ENCODE measurements at places on chromosomes 13 and 19.

GRCh38 chr13:109751477-109751876 lies 34.9 kb downstream of the IRS2 start:
- DNase-seq: no peak

GRCh38 chr19:43505186-43505456 lies 575 bp upstream of the PHLDB3 start:
- DNase-seq: no peak

DNA sequence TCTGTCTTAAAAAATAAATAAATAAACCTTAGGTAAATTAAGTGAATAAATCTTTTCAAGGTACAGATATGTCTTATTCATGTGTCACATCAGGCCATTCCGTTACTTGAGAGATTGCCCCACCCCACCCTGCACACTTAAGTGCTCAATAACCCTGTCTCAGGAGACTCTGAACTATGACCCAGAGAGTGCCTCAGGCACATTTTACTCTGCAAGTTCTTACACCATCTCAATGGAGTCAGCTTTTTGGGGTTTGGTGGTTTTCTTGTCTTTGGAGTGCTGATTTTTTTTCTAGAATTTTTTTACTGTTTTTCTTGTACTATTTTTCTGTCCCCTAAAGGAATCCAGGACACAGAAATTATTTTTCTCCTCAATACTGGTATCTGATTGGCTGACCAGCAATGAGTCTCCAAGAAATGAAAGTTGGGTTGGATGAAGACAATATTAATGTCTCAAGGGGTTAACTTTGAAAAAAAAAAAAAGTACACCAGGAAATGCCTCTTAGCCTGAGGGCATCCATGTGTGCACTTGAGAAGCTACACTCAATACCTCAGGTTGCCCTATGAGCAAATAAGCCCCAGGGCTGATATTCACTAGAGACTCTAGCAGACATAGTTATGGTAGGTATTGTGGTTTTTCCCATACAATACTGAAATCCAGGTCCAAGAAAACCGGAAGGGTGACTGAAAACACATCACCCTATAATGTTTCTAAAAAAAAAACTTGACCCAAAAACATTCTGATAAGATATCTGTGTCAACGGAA lies 114.6 kb upstream of the ZNF91 start:
- no peak for DNase-seq

GRCh38 chr13:114058051-114058867 lies 74.2 kb downstream of the RASA3 start:
- no peak for DNase-seq

GRCh38 chr13:33757713-33758112 lies 60.2 kb upstream of the RFC3 start:
- no peak for DNase-seq

DNA sequence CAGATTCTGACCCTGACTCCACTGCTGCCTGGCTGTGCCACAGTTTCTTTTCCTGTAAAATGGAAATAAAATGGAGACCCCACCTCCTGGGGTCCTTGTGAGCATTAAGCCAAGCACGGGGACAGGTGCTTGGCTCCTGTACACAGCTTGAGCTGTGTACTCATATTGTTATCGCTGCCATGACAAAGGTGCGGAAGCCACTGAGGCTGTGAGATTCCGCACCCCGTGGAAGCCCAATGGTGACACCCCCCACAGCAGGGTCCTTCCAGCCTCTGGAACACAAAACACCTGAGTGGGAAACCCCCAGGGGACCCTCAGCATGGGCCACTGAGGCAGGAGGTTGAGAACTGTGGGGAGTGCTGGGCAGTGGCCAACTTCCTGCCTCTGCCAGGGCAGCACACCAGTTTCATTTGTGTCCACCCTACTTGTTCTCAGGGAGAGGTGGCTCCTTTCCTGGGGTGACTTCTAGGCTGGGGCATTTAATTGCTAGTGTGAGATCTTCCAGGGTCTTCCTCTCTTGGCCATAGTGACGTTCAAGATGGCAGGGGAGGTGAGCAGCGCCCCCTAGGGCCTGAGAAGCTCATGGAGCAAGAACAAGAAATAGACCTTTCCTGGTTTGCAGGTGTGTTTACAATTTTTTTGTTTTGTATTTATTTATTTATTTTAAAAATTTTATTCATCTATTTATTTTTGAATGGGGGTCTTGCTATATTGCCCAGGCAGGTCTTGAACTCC lies 5.4 kb upstream of the JSRP1 start:
- DNase-seq: no peak

- no peak for DNase-seq
These were observed 17.1 kb upstream of the GPC5 start for GRCh38 chr13:91381371-91381770.

DNA sequence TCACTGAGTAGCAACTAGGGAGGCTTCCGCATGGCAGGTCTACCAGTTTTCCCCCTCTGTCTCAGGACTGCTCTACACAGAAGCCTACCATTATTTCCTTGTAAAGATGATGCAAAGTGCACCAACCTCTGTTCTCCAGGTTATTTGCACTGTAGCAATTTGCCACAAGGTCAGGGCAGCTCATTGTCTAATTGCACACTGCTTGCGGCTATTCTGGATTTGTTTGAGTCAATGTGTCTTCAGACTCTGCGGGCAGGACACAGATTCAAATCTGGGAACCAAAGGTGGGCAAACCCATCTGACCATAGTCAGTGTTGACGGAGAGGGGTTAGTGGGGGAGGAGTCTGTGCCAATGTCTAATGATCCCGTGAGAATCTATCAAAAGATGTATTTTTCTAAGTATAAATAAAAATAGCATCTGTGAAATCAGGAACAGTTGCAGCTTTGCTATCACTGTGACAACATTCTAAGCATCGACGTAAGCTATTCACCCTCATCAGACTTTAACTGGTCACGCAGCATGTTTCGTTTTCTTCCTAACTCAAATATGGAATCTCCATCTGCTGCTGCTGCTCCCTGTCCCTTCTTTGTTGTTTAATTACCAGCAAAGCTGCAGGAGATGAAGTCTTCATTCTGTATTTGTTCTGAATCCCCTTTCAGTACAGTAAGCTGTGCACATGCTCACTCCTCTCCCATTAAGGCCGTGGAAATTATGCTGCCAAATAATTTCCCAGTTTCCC lies 26.4 kb downstream of the CYSLTR2 start:
- DNase-seq: no peak

- no peak for DNase-seq
These were observed 36.6 kb downstream of the LHFPL6 start for GRCh38 chr13:39566216-39566869.

GRCh38 chr13:85093808-85094207 lies 705.4 kb downstream of the SLITRK6 start:
- peak; percentile 26 for DNase-seq

DNA sequence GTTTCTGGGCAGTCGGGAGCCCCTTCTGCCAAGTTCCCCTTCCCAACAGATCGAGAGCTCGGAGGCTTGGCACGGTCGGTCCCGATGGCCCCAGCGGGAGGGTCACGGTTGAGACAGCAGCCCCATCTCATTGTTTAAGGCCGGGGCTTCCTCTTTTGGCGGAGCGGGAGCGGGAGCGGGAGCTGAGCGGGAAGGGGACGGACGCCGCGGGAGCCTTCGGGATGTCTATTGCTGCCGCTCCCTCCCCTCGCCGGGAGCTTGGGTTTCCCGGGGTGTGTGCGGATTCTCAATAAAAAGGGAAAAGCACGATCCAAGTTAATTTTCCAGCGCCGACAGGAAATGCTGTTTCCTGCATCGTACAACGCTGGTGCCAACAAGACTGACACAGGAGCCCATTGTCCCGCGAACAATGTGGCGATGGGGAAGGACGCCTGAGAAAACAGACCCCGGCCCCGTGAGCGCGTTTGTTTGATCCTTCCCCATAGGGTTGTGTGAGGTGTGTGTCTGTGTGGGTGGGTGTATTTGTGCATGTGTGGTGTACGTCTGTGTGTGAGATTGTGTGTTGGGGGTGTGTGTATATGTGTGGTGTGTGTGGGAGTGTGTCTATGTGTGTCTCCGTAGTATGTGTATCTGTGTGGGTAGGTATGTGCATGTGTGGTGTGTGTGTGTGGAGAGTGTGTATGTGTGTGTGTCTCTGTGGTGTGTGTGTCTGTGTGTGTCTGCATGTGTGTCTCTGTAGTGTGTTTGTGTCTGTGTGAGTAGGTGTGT lies 36.3 kb upstream of the FLT1 start:
- DNase-seq: no peak

DNA sequence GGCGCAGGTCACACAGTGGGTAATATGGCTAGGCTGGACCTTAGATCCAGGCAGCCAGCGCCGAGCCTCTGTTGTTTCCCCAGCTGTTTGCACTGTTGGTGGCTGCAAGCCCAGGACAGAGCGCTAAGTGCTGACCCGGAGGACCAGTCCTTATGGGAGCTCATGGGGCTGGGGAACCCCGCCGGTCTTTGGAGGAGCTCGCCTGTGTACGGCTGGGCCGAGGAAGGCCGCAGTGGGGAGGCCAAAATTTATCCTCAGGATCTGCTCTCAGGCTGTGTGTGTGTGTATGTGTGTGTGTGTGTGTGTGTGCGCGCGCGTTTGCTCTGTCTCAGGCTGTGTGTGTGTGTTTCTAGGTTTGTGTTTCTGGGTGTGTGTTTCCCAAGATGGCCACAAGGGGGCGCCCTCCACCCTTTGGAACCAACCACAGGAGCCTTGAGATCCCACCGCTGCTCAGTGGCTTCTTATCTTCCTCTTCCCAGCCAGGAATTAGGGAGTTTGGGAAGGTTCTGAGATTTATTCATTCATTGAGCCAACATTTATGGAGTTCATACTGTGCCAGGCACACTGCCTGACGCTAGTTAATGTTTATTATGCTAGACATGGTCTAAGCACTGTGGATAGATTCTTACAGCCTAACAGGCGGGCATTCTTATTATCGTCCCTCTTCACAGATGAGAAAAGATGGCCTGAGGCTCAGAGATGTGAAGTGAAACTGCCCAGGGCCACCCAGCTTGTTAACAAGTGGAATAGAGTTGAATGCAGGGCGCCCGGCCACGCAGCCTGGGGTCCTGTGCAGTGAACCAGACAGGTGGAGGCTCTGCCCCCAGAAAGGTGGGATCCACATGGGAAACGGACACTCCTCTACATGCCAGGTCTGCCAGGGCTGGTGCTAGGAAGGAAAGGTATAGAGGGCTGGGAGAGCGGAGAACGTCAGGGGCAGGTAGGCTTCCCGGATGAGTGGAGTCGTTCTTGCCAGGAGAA lies 13.0 kb downstream of the PGLYRP1 start:
- DNase-seq: peak; percentile 30

GRCh38 chr19:1568320-1569019 lies at the start of gene MEX3D:
Gene MEX3D (minus strand): TSS chr19:1568325. CDS start chr19:1568058, 267 bp downstream.
- DNase-seq: no peak

DNA sequence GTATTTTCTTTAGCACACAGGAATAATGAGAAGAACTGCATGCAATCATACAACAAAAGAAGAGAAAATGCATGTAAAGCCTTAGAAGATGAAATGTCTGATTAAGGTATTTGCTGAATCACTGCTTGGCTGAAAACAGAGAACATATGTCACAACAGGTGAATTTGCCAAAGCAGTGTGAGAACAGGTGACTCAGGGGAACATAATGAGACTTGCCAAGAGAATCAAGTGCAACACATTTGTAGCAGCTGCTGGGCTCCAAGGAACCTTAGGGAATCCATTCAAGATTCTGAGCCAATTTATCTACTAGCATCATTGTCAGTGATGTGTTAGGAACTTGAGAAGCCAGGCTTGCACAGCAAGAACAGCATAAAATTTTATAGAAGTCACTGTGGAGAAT lies 273.1 kb downstream of the PCDH20 start:
- DNase-seq: no peak

DNA sequence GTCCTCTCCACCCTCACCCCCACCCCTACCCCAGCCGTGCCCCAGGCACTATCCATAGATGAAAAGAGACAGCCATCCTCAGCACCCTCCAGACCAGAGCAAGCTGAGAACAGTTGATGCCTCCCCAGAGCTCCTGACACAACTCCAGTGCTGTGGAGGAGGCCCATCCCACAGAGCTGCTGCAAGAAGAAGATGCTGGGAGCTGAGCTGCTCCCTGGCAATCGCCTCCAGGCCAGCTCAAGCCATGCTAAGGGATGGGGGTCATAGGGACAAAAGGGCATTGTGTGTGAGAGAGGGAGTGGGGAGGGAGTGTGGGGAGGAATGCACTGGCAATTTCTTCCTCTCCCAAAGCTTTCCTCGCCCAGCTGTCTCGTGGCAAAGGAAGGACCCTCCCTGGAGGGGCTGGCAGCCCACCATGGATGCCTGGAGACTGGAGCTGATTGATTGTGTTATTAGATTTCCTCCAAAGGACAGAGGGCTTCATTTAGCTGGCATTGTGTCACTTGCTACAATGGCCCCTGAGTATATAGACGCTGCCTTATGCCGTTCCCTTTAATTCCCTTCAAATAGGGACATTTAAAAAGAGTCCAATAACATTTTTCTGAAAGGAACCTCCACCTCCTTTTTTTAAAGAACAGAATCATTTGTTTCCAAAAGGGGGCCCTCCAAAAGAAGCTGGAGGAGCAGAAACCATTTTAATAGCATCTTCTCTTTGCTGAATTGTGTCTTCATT lies 476.4 kb downstream of the FOXO1 start:
- DNase-seq: no peak

DNA sequence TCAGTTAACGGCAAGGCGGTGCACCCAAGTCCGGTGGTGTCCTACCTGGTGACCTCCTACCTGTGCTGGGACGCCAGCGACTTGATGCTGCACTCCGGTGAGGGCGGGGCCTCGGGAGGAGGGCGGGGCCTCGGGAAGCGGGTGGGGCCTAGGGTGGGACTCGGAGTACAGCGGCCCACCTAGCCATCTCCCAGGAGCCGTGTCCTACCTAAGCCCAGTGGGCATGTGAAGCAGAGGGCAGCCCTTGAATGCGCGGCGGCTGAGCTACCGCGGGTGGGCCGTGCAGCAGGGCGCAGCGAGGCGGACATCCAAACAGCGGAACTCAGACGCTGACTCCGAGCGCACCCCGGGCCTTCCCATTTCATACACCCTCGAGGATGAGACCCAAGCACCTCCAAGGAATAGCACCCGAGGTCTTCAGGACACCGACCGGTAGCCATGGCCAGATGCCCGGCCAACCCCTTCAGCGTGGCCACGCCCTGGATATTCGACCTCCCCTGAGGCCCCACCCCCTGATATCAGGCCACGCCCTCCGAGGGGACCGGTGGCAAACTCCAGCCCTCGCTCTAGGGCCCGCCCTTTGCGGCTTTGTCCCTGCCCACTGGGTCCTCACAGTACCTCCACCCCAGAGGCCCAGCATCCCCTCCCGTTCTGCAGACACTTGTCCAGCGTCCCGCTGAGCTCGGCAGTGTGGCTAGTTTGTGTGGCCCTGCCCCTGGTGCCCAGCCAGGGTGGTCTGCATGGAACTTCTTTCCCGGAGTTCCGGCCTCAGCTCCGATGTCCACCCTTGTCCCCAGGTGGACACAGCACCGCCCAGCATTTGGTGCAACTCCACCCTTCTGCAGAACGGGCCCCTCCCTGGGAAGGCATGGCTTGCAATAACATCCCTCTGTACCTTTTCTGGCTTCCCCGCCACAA lies 5.4 kb downstream of the KLK1 start:
- no peak for DNase-seq

DNA sequence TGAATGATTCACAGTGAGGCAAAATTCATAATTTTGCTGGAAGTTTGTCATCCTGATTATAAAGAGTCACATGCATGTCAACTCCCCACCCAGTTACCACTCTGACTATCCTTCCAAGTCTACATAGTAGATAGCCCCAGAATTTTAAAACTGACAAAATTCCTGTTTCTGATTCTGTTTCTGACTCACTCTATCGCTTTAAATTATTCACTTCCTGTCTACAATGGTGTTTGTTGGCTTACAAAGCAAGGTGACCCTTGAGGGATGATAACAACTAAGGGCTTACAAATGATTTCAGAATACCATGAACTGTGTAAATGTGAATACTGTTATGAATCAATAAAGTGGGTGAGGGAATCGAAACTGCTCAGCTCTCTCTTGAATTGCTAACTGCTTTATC lies 98.7 kb upstream of the KL start:
- DNase-seq: no peak

GRCh38 chr19:43741075-43741825 lies 13.5 kb downstream of the SMG9 start:
- DNase-seq: no peak
